CD4-positive, alpha-beta T cell treated with Interleukin-2 at 100 ng/mL for 4 hours (primary cell): ENCODE measurements at places on chromosomes 11 and 22.
A peak's percentile ranks its signal among the peaks of the same experiment; 100 is the strongest.

GRCh38 chr11:111335549-111335948 is 37.2 kb downstream of the POU2AF3 start:
- DNase-seq = no peak

- DNase-seq = no peak
Observed at GRCh38 chr22:31091106-31091975, 10.2 kb downstream of the SMTN start.

GRCh38 chr22:38727530-38728451 is 22.0 kb downstream of the GTPBP1 start:
- DNase-seq = no peak

DNA sequence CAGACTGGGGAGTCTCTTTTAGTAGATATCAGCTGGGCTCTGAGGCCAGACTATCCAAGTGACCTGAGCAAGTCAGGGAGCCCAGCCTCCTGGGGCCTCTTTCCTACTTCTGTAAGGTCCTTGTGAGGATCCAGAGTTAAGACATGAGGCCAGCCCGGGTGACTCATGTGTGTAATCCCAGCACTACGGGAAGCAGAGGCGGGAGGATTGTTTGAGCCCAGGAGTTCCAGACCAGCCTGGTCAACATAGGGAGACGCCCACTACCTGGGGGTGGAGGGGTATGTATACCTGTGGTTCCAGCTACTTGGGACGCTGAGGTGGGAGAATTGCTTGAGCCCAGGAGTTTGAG is 36.9 kb upstream of the POLA2 start:
- no peak for DNase-seq

GRCh38 chr11:69101115-69101791 is 52.5 kb downstream of the TPCN2 start:
- DNase-seq = peak; percentile 72

DNA sequence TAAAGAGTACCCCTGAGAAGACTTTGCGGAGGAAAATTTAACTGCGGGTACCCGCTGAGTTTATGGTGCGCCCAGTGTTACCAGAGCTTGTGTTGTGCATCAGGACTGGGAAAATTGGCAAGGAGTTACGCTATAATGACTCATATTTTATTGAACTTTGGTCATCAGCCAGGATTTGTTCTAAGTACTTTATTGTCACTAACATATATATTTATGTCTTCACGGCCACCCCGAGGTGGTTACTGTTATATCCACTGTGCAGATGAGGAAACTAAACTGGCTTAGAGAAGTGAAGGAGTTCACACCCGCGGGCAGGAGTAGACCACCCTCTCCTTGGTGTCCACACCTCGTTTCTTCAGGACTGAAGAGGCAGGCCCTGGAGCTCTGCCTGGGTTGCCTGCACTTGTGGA is 667 bp downstream of the ACCS start:
- no peak for DNase-seq

DNA sequence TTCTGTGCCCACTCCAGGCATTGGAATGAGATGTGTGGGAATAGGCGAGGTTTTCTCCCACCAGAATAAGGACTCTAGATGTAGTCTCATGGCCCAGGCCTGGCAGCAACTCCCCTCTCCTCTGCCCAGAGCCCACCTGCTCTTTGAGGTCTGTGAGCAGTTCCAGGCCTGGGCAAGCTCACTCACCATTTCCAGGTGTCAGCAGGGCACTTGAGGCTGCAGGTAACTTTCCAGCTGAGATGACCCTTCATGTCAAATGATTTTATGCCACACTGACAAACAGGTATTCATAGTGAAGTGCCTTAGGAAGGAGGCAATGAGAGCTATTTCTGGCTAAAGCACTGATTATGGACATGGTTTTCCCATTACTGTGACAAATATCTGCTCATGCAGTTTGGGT is 123.3 kb upstream of the CCDC90B start:
- DNase-seq = no peak

DNA sequence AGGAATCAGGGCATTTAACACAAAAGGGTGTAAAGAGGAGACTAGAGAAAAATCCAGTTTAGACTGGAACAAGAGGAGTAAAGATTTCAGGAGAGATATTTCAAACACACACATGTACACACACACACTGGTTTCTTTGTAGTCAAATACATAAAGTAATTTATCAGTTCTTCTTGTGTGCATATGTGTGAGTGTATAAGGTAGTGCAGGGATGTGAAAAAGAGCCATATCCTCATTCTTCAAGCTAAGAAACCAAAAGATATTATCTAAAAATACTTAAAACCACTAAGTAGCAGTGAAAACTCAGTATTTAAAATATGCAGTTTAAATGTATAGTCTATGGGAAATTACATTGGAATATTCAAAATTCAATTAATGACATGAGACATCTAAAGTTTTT is 52.5 kb upstream of the CARD18 start:
- no peak for DNase-seq

- DNase-seq = no peak
Observed at GRCh38 chr11:117928446-117929141, 608 bp downstream of the TMPRSS13 start.

DNA sequence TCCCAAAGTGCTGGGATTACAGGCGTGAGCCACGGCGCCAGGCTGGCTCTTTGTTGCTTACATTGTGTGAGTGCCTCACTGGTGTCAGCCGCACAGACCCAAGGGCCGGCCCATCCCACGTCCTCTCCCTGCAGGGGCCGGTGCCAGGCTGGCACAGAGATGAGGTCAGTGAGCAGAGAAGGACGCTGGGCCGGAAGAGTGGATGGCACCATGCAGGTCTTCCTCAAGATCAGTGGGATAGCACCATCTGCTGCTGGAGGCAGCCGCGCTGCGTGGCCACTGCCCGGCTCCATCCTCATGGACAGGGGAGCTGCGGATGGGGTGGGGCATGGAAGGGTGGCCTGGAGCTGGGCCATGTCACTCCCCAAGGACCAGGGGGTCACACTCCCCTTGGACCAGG is 22.0 kb upstream of the FGF4 start:
- no peak for DNase-seq

- no peak for DNase-seq
Observed at GRCh38 chr11:105177658-105178057, 38.1 kb upstream of the CARD18 start.

DNA sequence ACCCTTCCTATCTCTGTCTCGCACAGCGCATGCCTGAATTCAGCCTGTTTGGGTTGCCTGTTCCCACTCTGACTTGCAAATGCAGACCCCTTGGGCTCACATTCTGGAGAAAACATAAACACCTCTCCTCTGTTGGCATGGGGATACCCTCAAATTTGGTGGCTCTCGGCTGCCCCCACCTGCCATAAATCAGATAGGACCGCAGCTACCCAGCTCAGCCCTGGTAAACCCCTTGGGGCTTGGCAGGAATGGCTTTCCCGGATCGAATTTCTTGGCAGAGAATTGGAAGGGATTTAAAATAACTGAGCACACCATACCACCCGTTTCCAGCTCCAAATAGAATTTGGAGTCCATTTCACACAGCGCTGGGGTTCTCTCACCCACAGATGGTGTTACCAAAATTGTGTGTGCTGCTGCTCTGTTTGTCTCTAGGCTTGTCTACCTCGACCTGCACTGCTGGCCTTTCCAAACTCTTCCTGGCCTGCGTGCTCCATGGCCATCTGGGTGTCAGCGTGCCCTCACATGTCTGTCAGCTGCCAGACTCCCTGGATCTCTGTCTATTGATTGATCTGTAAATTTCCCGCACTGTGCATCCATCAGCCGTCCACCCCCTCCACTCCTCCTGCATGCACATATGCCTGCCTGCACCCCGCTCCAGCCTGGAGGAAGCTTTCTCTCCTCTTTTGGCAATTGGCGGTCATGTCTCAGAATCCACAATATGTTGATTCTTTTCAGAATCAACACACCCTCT is 134.0 kb downstream of the NTM start:
- DNase-seq = no peak

DNA sequence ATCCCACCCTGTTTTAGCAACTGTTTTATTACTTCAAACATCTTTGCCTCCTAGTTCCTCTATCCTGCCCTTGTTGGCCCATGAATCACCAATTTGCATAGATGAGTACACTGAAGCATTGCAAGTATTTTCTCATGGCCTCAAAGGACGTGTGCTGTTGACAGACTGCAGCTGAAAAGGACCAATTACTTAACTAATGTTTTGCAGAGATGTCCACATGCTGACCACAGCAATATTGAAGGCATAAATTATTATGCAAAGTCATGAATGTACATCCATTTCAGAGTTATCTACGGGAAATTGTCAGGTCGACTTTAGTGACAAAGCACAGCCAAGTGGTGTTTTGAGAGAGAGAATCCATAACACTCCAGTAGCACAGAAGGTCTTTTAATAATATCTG is 64.8 kb downstream of the CADM1 start:
- DNase-seq = no peak

DNA sequence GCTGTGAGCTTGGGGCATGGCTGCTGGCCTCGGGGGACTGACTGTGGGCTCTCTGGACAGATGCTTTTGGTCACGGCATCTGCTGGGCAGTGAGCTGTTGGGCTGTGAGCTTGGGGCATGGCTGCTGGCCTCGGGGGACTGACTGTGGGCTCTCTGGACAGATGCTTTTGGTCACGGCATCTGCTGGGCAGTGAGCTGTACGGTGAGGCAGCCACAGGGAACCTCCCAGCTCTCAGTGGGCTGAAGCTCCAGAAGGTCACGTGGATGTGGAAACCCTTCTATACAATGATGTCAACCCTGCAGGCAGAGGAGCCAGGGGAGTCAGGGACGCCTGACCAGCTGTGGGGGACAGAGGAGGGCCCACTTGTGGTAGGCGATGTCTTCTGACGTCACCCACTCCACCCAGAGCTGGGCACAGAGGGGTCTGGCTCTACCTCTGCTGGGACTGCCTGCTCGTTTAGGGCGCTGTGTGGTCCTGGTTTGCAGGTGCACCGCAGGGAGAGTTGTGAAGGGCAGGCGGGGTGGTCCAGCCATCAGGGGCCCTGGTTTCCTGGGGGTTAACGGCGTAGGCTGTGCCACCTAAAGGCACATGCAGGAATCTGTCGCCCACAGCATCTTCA is 1331.3 kb downstream of the BRD1 start:
- no peak for DNase-seq

DNA sequence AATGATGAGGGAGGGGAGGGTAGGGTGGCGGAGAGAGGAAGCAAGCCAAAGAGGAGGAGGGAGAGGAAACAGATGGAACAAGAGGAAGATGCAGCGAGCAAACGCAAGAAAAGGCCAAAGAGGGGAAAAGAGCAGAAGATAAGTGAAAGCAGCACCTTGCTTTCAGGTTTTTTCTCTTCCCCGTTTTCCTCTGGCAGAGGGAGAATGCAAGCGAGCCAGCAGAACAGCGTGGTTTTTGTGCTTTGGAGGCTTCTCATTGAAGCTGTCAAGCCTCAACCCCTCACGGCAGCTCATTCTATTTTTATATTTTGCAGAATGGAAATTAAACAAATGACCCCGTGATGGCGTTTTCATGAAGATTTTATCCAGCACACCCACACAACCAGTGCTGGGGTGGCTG is 67.1 kb upstream of the GRAMD1B start:
- DNase-seq = no peak

GRCh38 chr11:87307101-87307500 is 269.4 kb downstream of the TMEM135 start:
- DNase-seq = no peak

- no peak for DNase-seq
Observed at GRCh38 chr22:43127166-43127908, 15.9 kb downstream of the MCAT start.

- no peak for DNase-seq
Observed at GRCh38 chr11:119012629-119013170, 5.4 kb downstream of the RPS25 start.

DNA sequence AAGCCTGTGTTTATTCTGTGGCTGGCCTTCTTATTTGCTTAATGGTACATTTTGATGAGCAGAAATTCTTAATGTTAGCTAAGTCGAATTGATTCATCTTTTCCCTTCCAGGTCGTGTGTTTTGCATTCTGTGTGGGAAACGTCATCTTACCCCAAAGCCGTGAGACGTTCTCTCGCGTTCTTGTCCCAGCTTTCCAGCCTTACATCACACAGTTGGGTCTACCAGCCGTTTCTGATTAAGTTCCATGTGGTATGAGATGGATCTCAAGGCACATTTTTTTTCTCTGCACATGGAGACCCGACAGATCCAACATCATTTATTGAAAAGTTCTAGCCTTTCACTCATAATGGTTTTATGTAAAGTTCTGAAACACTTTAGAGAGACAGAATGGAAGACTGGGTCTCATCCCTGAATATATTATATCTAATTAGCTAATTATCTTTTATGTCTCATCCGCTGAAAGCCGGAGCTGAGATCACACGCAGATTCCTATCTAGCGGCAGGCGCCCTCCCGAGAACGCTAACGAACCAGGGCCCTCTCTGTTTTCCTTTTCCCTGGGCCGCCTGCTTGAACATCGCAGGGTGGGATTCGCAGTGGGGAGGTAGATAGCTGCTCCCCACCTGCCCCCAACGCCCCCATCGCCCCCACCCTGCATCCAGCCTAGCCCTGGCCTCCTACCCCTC is 1162.2 kb downstream of the BRD1 start:
- no peak for DNase-seq

DNA sequence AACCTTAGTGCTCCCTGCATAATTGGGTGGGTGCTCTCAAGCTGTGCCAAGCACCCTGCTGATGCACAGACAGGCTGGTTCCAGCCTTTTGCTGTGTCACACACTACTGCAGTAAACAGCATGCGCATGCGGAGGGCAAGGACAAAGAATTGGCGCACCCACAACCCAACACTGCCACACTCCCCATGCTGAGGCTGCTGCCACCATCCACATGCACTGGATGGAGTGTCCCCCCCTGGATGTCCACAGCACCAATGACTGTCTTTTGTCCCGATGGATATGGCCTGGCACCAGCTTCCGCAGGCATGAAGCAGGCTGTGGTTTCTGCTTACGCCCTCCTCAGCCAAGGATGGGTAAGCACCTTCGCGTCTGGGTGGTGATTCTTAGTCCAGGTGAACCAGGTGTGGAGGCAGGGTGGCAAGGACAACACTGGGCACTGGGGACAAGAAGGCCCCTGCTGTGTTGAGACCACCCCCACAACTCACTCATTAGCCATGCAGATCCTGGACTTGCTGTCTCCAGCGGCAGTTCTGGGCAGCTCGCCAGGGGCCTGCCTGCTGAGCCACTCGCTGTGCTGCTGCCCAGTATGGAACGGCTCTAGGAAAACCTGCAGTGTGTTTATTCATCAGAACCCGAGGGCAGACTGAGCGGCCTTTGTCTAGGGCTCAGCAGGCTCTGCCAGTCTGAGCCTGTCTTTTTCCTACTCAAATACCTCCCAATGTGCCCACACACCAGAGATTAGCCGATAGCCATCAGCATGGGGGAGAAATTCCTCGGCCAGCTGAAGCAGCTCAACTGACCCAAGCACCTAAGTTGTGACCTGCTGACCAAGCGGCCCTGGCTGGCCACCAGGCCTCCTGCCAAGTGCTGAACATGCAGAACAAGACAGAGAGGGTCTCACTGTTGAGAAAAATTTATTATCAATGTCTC is 8.2 kb upstream of the NAP1L4 start:
- DNase-seq = no peak

DNA sequence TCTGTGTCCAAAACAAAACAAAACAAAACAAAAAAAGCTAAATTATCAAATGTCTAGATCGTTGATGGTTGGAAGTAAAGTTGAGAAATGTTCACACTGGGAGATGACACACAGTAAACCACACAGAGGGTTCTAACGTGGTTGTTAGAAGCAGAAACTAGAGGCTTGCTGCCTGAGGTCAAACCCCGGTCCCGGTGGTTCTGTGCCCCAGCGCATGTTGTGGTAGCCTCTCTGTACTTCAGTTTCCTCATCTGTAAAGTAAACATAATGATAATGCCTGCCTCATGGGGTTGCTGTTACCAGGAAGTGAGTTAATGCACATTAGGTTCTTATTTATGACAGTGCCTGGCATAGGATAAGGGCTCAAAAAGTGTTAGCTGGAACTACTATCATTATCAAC is 33.4 kb downstream of the PPARA start:
- no peak for DNase-seq
